ENCODE measurements at places on chromosomes 6 and 20.

DNA sequence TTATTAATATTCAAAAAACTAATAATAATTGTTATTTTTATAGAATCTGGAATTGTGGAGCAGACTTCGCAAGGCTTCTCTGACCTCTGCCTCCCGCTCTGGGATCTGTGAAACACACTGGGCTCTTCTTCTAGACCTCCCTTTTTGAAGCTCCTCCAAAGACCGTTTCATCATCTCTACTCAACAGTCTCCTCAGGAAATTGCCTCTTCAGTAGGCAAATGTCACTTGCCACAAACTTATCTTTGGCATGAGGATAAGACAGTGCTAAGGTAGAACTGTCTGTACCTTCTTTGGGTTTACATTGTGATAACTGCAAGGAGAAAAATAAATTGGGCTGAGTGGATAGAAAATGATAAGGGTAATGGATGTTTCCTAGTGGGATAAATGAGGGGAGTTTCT is 2.3 kb upstream of the MAS1L start:
- no peak for DNase-seq

GRCh38 chr6:74638412-74638811 is 567.4 kb downstream of the COL12A1 start:
- no peak for DNase-seq

DNA sequence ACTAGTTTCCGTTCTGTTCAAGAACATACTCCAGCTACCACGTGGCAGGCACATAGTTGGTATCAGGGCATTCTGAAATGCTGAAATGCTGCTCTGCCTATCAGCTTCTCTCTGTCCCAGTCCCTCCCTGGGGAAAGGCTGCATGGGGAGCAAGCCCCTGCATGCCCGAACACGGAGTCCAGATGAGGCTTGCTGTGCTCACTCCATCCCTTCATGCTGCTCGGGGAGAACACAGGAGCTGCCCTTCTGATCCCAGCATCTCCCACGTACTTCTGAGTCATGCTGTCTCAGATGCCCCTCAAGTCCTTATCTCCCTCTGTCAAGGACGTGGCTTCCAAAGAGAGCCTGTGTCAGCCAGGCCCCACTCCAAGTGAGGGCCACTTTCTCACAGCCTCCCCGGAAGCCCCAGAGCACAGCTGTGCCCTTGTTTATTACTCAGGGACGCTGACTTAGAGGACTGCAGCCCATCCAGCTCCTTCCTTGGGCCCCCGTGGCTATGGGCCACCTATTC is 29.4 kb downstream of the THBS2 start:
- peak; percentile 23 for DNase-seq

DNA sequence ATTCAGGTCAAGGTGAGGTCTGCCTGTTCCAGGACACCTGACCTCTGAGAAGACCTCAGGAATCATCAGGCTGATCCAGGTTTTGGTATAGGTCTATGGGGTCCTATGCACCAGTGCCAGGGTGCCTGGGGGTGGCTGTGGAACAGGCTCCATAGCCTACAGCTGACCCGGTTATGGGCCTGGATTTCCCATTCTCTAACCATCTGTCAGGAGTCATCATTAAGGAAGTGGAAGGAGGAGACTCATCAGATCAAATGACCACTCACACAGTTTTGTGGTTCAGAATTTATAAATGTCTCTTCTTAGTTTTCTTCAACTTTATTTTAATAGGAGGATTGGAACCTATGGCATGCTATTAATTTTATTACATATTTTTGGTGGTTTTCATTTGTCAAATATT is 14.8 kb downstream of the PLA2G7 start:
- DNase-seq = no peak

DNA sequence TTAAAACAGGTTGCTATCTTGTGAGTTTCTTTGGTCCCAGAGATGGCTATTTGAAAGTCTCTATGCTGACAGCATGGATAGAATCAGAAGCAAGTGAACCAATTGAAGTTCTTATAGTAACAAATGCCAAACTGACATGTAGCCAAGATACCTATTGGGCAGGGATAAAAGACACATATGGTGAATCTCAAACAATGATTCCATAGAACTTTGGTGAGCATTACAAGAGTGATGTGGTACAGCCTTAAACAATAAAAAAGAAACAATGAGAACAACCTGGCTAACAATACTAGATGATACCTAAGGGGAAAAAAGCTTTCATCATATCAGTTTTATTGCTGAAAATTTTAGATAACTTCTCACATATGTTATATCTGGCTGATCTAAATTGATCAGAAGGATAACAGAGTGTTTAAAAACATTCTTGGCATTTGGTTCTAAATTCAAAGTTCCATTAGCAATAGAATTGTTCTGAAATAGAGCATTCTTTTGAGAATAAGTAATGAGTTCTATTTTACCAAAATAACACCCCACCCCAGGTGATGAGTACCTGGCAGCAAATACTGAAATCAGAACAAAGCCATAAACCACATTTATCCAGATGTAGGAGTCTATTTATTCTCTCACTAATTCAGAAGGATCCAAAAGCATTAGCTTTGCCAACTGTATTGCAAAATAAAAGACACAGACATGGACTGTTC is 5.8 kb upstream of the HMGCLL1 start:
- no peak for DNase-seq

- DNase-seq = no peak
Observed at GRCh38 chr20:7879883-7880282, 60.4 kb downstream of the HAO1 start.

Data from omental fat pad (tissue), 4 donors.